ENCODE measurements at places on chromosomes 1 and 21. TPM values are rescaled to one million over a fixed set of nuclear protein-coding genes. Genes with fewer than 3 reads are reported as not detected.

NOS1AP gene
- total RNA-seq, result 0.41 TPM

PFKL gene
- 41.4 TPM for total RNA-seq

OPTC gene
- total RNA-seq, result not detected

ITLN1 gene
- total RNA-seq, result not detected

ZNF683 gene
- not detected for total RNA-seq

MX2 gene
- total RNA-seq, result not detected

LCE5A gene
- total RNA-seq, result not detected

HAO2 gene
- total RNA-seq, result not detected

DCDC2B gene
- not detected for total RNA-seq

KLF17 gene
- total RNA-seq, result 0.67 TPM

ATP1A2 gene
- total RNA-seq, result 0.07 TPM

EEIG2 gene
- total RNA-seq, result 5.6 TPM

TEX38 gene
- total RNA-seq, result not detected

WNT3A gene
- not detected for total RNA-seq

RAB7B gene
- total RNA-seq, result 1.6 TPM

C1QA gene
- not detected for total RNA-seq

CLCNKB gene
- 0.10 TPM for total RNA-seq

CNST gene
- total RNA-seq, result 9.3 TPM

KCNK2 gene
- total RNA-seq, result not detected

OR2M3 gene
- not detected for total RNA-seq

SIKE1 gene
- total RNA-seq, result 18.5 TPM

TMEM269 gene
- 0.08 TPM for total RNA-seq

PTGS2 gene
- 7.3 TPM for total RNA-seq

CYP4B1 gene
- not detected for total RNA-seq

RBP7 gene
- 6.8 TPM for total RNA-seq

CLCNKA gene
- not detected for total RNA-seq

THEM5 gene
- total RNA-seq, result not detected
